ENCODE measurements at places on chromosomes 6 and 20. TPM values are rescaled to one million over a fixed set of nuclear protein-coding genes. Genes with fewer than 3 reads are reported as not detected.

DNA sequence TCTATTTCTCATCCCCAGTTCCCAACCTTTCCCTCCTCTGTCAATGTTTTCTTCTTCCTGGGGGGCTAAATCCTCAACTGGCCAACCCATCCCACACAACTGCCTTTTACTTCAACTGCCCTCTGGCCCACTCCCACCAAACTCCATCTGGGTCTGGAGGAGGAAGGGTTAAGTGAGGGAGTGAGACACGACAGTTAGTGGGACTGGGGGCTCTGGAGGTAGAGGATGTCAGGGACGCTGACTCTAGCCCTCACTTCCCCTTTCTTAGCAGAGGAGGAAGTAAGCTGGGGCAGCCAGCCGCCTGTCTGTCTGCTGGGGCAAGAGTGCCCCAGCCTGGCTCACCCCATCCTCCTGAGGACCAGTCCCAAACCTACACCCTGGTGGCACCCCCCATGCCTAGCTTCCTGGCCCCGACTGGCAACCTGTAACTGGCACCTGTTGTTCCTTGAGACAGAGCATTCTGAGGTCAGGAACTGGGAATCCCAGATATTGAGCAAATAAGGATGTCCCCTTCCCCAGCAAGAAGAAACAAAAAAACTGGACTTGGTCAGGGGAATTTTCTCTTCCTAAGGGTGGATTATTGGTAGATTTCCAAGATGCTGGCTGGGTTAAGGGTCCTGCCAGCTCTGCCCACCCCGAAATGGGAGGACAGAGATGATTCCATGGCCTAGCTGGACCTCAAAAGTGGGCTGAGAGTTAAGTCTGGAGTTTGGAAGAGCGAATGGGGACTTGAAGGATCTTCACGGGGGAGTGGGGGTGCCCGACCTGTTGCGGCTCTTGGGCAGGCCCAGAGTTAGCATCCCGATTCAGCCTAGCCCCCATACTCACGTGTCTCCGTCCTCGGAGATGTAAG is 971 bp downstream of the NFKBIE start:
- DNase-seq, result no peak

- DNase-seq, result no peak
These were observed 38.4 kb downstream of the CDK5RAP1 start for GRCh38 chr20:33362898-33363297.

- DNase-seq, result no peak
These were observed 971 bp downstream of the RBCK1 start for GRCh38 chr20:408843-409696.

Gene CYP24A1
- not detected for total RNA-seq

Gene CST4
- total RNA-seq, result not detected

DNA sequence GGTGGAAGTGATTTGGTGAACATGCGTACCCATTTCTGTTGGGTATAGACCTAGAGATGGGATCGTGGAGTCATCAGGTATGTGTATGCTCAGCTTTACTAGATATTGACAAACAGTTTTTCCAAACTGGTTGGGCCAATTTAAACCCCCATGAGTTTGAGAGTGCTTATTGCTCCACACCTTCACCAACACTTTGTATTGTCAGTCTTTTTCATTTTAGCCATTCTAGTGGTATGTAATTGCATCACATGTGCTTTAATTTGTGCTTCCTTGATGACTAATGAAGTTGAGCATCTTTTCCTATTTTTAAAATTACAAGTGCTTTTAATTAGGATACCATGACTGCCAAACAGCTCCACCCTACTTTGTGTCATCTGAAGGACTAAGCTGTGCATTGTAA is 158.9 kb upstream of the AKIRIN2 start:
- no peak for DNase-seq

DNA sequence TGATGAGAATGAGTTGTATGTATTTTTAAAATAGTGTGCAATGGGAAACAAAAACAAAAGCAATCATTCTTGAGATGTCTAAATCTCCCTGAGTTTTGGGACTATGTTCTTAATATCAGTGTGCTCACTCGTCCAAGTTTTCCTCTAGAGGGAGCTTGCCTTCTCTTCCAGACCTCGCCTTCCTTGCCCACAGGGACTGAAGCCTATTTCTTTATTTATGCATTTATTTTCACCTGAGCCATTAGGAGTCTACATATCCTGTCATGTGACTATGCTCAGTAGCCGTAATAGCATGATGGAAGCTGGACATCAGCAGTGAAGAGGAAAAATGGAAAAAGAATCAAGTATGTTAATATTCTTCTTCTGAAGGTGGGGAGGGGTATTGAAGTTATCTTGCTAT is 131.2 kb downstream of the SH3BGRL2 start:
- DNase-seq, result no peak

- DNase-seq, result no peak
These were observed 17.2 kb upstream of the FOXA2 start for GRCh38 chr20:22601361-22602141.

DNA sequence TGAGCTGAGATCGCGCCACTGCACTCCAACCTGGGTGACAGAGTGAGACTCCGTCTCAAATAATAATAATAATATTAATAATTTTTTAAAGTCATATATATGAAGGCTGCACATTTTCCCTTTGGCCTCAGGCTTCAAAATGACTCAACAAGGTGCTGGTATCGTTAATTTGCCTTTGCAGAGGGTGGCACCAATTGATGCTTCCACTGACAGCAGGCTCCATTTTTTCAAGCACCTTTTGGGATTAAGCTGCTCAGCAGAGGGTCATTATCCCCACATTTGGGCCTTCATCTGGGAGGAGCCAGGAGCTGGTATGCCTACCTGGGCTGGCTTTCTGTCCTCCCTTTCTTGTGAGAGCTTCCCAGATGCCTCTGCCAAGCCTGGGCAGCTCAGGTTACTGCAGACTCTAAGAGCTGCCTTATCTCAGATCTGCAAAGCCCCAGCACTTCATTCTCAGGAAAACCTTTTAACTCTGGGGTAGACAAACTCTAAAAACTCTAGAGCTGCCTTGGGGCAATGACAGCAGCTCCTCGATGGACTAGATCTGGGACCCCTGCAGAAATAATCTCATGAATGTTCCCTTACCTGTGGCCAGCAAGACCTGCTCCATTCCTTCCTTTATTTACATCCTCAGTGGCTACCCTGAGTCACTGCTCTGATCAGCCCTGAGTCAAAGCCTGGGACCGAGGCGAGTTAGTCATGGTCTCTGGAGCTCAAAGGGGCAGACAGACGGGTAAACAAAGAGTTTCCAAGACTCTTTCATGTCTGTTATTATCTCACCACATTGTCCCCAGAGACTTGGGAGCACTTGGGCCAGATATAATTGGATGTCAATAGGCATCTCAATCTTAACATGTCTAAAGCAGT is 80.0 kb upstream of the EYA2 start:
- no peak for DNase-seq

Gene SPTLC3
- total RNA-seq, result 6.2 TPM

Gene SNPH
- 13.4 TPM for total RNA-seq

DNA sequence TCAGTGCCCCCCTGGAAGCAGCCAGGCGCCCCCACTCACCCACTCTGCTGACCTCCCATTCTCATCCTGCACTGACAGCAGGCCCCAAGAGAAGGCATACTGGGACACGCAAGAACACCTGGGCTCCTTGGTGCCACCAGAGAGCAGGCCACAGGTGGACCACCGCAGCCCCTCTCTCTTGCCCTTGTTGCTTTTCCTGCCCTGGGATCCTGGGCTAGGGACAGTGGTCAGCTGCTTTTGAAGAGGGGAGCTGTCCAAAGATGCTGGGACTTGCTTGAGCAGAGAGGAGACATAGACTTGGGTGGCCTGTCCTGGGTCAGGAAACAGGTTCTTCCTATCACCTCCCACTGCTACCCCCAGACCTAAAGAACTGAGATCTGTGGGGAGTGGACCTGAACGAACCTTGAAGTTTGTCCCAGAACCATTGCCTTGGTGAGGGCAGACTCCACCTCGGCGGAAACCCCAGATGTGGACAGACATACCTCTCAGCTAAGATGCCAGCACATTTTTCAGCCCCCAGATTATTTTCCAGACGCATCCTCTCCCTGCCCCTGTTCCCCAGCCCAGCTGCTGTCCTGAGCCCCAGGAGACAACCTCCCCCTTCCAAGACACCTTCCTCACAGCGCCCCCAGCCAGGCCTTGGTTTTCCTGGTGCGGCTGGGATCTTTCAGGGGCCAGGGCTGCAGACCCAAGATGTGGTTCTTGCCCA is 1.1 kb downstream of the GLP1R start:
- no peak for DNase-seq

GRCh38 chr6:24760210-24760609 is 14.5 kb upstream of the GMNN start:
- no peak for DNase-seq

Gene IRAK1BP1
- 1.6 TPM for total RNA-seq

Gene FKBP1C
- not detected for total RNA-seq

Gene FRMD1
- not detected for total RNA-seq

DNA sequence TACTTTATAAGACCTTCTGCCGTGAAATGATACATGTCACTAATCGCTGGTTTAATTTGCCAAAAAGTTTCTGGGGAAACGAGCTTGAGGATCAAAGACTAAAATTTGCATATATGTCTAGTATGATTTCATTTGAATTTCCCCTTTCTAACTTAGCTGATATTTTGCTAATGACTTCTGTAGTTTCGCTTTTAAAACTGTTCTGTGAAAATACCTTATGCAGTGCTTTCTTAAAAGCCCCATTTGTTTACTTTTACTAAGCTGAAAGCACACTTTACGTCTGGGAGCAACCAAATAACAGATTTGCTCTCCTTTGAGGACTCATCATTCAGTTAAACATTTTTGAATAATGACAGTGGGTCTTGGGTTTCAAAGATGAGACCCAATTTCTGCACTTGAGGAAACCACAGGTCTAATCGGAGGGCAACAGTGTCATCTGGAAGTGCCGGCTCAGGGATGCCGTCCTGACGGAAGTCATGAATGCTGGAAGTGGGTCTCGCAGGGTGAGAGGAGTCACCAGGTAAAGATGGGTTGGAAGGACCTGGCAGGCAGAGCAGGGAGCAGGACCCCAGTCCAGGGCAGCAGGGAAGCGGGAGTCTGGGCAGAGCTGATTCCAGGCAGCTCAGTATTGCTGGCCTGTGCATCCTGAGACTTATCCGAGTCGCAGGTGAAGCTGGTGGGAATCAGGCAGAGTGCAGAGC is 33.2 kb downstream of the PLEKHG1 start:
- no peak for DNase-seq

- DNase-seq, result no peak
These were observed 42.2 kb downstream of the PRND start for GRCh38 chr20:4763723-4764510.

Gene UBD
- total RNA-seq, result not detected

DNA sequence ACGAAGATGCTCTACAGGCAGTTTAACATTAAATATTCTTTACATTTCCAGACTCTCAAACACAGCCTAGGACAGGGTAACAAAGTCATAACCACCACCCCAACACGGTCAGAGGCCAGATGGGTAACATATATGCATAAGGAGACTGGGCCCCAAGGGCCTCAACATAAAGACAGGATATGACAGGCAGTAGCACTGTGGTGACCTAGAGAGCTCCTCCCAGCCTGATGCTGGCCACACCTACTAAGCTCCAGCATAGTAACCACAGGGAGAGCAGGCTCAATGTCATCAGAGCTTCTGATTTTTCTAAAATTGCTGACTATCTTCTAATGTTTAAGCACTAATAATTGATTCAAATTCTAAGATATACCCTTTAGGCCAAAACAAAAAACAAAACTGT is 21.7 kb downstream of the SMLR1 start:
- DNase-seq, result no peak

DNA sequence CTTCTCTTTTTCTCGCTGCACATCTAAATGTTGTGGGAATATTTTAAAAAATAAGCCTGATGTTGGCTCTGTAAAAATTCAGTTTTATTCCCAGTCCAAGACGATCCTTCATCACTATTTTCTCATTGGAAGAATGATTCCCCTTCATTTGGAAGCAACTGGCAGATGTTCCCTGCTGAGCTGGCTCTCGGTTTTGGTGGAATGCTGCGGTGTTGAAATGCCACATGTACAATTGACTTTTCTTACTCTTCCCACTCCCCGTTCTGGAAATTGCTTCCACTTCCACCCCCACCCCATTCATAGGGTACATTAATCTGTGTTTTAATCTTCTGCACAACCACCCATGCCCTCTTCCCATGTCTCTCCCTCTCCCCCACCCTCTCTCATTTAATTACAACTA is 496.3 kb upstream of the MAP3K7 start:
- no peak for DNase-seq

- DNase-seq, result no peak
These were observed 1.7 kb upstream of the FBXO5 start for GRCh38 chr6:152984513-152984872.

DNA sequence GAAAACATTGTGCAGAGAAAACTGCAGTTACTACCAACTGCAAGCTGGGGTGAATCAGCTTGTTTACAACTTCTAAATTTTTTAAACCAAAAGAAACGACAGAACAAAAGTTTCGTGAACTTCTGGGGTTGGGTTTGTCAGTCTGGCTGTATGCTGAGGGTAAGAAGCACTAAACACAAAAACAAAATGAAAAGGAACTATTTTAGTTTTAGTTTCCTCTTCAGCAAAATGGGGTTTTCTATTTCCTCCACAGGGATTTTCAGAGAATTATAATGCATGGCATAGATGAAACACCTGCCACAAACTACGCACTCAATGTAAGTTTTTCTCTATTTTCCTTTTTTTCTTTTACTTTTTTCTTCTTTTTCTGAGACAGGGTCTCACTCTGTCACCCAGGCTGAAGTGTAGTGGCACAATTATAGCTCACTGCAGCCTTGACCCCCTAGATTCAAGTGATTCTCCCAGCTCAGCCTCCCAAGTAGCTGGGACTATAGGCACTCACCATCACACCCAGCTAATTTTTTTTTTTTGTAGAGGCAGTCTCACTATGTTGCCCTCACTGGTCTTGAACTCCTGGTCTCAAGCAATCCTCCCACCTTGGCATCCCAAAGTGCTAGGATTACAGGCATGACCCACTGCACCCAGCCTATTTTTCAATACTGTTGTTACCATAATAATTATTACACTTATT is 40.6 kb downstream of the CGA start:
- DNase-seq, result no peak

GRCh38 chr20:54048481-54048880 is 21.9 kb downstream of the BCAS1 start:
- no peak for DNase-seq

Gene GFOD1
- total RNA-seq, result 25.3 TPM

GRCh38 chr6:148747471-148748165 is 788 bp downstream of the UST start:
- DNase-seq, result no peak

DNA sequence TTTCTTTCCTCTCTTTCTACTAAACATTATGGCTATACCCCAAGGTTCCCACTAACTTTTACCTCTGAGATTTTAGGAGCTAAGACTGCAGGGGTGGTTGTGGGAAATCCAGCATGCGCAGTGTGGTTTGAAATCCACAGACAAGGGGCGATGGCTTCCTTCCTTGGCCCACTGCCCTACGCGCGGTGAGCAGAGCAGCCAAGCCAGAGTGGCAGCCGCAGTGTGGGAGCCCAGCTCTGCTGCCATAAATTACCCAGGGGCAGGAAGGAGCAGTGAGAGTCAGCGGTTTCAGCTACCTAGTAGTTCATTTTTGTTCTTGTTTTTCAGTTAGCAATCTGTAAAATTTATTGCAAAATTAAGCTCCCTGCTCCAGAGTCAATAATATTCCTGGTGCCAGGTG is 101.4 kb downstream of the BMP2 start:
- DNase-seq, result no peak

Gene TGM3
- 0.27 TPM for total RNA-seq

- peak; percentile 80 for DNase-seq
These were observed 13.6 kb upstream of the CHD6 start for GRCh38 chr20:41631826-41632225.

- DNase-seq, result no peak
These were observed 2.5 kb downstream of the TRIM10 start for GRCh38 chr6:30158475-30159040.

- no peak for DNase-seq
These were observed 43.6 kb downstream of the CTCFL start for GRCh38 chr20:57481281-57481711.

Gene SLC35F1
- total RNA-seq, result 3.0 TPM

GRCh38 chr6:44804016-44804415 is 416.5 kb downstream of the CDC5L start:
- no peak for DNase-seq
